ENCODE measurements at places on chromosomes 7 and 10.

GRCh38 chr7:137886746-137887145, 40.0 kb upstream of the DGKI start:
- DNase-seq: no peak

DNA sequence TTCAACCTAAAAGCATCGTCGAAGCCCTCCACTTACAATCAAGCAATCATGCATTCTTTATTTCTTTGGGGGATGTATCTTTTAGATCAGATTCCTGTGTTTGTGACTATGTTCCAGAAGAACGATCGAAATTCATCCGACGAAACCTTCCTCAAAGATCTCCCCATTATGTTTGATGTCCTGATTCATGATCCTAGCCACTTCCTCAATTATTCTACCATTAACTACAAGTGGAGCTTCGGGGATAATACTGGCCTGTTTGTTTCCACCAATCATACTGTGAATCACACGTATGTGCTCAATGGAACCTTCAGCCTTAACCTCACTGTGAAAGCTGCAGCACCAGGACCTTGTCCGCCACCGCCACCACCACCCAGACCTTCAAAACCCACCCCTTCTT, 13.8 kb downstream of the GPNMB start:
- DNase-seq: no peak

GRCh38 chr7:100706672-100707311, 871 bp downstream of the POP7 start:
- no peak for DNase-seq

DNA sequence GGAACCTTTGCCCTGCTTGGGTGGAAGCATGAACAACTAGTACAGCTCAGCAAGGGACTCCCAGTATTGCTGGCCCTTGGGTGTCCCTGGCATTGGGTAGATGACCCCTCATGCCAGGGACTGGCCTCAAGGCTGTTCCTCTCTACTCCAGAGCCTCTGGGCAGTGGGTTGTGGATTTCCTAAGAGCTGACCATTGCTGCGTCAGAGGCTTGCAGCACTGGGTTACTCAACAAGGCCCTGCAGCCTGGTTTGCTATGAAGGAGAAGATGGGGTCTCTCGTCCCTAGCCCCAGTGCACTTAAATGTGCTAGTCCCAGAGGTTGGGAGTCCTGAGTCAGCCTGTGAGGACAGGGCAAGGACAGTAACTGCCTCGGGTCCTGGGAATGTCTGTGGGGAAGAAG, 2.5 kb downstream of the VSIR start:
- DNase-seq: no peak

GRCh38 chr7:34198231-34198641, 292.9 kb downstream of the BMPER start:
- DNase-seq: no peak

- no peak for DNase-seq
Observed at GRCh38 chr7:8714791-8715190, 281.4 kb downstream of the NXPH1 start.

GRCh38 chr7:77558284-77558967, 21.3 kb downstream of the PTPN12 start:
- no peak for DNase-seq

- DNase-seq: no peak
Observed at GRCh38 chr7:41241641-41242040, 461.2 kb downstream of the INHBA start.

GRCh38 chr7:36001546-36001945, 151.5 kb upstream of the EEPD1 start:
- DNase-seq: no peak

DNA sequence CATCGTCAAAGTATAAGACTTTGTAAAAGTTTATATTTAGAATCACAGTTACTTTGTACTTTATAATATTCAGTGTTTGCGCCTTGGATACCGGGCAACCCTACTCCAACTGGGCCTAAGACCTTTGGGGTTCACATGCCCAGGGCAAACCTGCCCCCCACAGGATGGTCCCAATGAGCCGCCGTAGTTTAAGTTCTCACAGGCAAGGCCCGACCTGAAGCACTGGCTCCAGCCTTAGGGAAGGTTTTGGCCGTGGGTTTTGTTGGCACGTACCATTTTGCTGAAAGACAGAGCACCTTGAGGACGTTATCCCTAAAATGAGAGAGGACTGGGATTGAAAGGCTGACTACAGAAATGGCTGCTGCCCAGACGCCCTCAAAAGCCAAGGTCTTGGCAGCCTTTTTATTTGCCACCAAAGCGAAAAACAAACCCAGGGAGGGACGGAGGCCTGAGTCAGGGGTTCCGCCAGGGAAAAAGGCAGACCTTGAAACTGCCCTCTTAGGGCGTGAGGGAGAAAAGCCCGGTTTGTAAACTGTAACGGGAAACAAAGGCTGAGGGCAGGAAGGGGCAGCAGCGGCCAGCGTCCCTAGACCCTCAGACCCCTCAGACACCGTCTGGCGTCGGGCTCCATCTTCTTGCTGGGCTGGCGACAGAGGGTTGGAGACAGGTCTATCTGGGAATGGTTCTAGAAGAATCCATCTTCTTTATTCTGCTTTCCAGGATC, at the start of gene CCDC172:
Gene CCDC172 (plus strand): TSS at position 222 of the 724 bp plus-strand sequence. CDS start 564 bp downstream, outside the sequence.
- DNase-seq: no peak

All from NCI-H226 (cell line).